NCI-H1694 (cell line): ENCODE measurements at places on chromosomes 1 and 21.

GRCh38 chr21:14995695-14996490 is 68.9 kb downstream of the NRIP1 start:
- DNase-seq = no peak

- DNase-seq = no peak
These were observed 15.9 kb upstream of the NASP start for GRCh38 chr1:45567911-45568310.

DNA sequence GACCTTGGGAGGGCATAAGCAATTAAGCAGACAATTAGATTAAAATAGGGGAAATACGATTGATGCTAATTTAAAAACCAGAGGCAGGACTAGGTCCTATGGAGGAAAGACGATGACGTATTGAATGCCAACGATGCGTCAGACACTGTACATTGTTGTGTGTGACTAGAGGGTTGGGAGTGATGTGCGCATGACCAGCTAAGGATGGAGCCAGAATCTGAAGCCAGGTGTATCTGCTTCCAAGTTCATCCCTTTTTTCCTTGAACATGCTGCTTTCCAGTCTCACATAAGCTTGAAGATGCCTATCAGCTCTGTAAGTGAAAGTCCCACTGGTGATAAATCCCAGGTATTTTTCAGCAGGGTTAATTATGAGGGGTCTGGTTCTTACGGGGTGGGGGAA is 576.2 kb downstream of the MATN1 start:
- DNase-seq = no peak

DNA sequence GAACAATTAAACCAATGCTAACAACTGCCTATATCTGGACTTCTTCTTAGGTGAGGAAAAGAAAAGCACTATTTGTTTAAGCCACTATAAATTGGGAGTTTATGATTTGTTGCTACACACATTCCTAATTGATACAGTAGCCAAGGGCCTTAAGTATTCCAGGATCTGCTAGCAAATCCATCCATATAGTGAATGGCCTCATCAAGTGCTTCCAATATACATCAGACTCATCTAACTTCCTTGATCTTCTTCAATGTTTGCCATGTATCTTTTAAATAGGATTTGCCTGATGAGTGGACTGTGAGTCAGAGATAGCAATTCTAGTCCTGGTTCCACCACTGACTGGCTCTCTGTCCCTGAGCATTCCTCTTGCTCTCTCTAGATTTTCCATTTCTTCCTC is 430.2 kb downstream of the OMA1 start:
- no peak for DNase-seq

GRCh38 chr1:39576016-39576657 is 453 bp downstream of the PABPC4 start:
- DNase-seq = no peak
